ENCODE measurements at places on chromosomes 13 and 19.

DNA sequence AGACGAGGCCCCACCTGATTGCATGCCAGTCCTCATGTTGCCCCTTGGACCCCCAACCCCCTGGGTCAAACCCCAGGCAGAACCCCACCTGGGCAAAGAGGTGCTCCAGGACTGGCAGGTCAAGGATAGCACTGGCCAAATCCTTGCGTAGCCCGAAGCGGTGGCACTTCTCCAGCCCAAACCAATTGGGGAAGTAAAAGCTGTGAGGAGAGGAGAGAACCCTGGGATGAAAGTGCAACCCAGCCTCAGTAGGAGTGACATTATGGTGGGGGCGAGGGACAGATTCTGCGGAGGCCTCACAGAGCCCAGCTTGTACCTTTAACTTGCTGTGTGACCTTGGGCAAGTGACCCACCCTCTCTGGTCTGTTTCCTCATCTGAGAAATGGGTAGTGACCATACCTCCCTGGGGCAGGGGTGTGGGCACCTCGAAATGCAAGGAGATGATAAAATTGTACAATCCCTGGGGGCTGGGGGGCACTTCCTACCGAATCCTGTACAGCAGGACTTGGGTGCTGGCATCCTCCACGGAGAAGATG lies 4.4 kb downstream of the JAK3 start:
- DNase-seq: no peak

GRCh38 chr19:31992750-31993149 lies 352.7 kb upstream of the ZNF507 start:
- DNase-seq: no peak

DNA sequence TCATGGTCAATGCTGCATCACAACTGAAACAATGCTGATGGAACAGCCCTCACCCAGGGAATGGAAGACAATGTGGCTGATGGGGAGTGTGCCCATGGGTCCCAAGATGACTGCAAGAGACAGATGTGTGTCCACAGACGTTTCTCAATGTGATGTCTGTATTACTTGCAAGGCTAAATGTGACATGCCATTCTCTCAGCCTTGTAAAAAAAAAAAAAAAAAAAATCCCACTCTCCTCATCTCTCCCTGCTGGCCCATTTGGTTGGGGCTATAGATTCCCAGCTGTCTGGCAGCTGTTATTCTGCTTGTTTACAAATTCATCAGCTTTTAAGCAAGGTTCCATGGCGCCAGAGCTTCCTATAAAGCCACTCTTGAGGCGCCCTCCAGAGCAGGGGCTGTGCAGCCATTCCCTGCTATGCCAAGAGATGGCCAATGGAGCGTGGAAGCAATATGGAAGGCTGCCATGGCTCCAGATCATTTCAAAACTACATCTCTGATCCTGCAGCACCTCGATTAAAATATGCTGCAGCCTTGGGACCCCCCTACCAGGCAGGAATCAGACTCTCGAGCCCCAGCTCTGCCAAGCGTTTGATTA lies 294.8 kb downstream of the FOXO1 start:
- DNase-seq: no peak

- no peak for DNase-seq
These were observed 1543.0 kb downstream of the SLITRK5 start for GRCh38 chr13:89214185-89214584.

GRCh38 chr13:109172136-109172535 lies 542.7 kb downstream of the MYO16 start:
- DNase-seq: no peak

DNA sequence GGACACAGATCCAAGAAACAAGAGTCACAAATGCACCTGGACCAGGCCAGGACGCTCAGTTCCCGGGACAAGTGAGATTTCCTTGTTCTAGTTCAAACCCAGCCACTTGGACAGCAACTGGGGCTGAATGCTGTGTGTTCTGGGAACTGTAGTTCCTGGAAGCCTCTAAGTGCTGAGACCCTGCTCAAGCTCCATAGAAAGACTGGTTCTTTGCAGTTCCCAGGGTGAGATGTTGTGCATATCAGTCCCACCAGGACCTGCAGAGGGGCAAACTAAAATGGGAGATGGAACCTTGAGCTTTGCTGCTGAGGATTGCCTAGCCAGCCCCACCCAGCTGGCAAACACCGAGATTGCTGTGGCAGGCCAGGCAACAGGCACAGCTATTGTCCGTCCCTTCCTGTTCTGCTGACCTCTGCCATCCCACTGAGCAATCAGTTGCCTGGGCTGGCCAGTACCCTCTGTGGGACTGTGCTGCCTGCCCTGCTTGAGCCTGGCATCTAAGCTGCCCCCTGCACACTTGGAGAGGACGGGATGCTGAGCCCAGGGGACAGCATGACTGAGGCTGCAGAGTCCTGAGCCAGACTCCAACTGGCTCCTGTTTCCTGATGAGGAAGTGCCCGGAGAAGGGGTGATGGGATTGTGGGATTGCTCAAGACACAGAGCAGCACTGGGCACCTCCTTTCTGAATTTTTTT lies 1.4 kb upstream of the GIPC1 start:
- DNase-seq: no peak

- DNase-seq: no peak
These were observed 1351.3 kb downstream of the EFNB2 start for GRCh38 chr13:105184201-105184600.

- DNase-seq: no peak
These were observed 221.1 kb upstream of the EDNRB start for GRCh38 chr13:78139765-78140164.

- no peak for DNase-seq
These were observed 7.5 kb upstream of the C5AR2 start for GRCh38 chr19:47324502-47324901.
